ENCODE measurements at places on chromosomes 5 and 9. TPM values are rescaled to one million over a fixed set of nuclear protein-coding genes. Genes with fewer than 3 reads are reported as not detected.

Gene STK10
- total RNA-seq: 8.2 TPM

Gene GABRA1
- not detected for total RNA-seq

Gene RALGPS1
- 3.0 TPM for total RNA-seq

DNA sequence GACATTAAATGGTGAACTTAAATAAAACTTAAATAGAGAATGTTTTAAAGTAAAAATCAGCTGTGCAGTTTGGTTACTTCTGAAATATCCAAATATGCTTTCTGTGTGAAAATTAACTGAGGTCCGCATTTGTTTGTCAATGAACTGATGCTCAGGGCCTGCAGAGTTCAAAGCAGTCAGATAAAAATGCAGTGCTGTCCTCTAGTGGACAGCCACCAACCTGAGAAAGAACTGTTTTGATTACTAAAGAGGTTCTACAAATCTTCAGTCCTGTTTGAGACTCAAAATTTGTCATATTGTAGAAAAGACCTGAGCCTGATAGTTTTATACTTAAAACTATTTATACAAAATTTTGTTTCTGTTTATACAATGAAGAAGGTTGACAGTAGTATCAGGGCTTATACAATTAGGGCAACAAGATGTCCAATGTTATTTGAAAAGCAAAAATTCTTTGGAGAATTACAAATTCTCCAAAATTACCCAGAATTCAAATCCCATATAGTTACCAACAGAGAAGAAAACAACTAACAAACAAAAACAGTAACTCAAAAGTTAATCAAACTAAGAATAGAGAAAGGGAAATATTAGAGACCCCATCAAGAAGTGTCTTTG is 232.3 kb upstream of the TBCA start:
- no peak for DNase-seq

Gene FBP2
- total RNA-seq: not detected

GRCh38 chr9:133716564-133717112 is 21.5 kb downstream of the SARDH start:
- no peak for DNase-seq

Gene ADAMTS13
- 0.40 TPM for total RNA-seq

DNA sequence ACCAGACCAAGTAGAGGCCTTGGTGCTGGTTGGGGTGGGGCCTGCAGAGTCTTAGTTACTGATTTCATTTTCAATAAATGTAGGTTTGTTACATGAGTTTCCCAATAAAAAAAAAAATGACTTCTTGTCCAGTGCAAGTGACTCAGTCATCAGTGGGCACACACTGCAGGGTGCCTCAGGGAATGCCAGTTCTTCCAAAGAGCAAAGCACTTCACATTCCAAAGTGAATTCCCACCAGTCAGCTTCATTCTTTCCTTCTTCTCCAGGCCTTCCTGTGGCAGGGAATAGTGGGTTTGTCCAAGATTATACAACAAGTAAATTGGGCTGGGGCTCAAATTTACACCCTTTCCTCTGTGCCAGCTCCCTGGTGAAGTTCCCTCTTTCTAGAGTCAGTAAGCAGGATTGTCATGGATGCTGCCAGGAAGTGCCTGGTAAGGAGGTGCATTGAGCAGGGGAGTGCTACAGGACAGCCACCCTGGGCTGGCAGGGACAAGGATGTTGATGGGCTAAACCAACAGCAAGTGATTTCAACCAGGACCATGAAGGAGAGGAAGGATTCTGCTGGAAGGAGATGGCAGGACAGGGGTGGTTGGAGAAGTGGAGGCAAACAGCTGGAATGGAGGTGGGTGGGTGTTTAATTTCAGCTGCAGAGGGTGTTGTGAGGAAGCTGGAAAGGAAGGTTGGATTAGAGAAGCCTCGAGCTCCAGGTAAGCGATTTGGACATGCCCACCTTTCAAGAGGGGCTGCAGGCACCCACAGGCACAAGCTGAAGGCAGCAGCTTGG is 3.7 kb upstream of the B4GALT7 start:
- no peak for DNase-seq

DNA sequence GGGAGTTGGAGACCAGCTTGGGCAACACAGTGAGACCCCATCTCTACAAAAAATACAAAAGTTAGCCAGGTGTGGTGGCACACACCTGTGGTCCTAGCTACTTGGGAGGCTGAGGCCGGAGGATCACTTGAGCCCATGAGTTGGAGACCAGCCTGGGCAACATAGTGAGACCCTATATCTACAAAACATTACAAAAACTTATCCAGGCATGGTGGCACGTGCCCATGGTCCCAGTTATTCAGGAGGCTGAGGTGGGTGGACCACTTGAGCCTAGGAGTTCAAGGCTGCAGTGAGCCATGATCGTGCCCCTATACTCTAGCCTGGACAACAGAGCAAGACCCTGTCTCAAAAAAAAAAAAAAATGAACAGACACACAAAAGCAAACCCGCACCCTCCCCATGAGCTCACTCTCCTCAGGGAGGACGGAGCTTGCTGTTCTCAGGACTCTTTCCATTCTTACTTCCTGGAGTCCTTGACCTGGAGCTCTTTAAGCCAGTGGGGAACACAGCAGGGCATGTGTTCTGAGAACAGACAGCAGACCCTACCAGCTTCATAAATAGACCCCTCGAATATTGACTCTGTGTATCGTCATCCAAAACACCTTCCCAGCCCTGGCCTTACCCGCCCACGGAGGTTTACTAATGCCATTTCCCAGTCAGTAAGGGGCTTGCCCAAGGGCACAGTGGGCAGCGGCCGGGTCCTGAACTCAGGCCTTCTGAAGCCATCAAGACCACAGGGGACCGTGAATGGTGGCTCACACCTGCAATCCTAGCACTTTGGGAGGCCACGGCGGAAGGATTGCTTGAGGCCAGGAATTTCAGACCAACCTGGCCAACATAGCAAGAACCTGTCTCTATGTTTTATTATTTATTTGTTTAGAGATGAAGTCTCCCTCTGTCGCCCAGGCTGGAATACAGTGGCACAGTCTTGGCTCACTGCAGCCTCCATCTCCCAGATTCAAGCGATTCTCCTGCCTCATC is 11.1 kb downstream of the PTGES2 start:
- DNase-seq: no peak

Gene KCNMB1
- total RNA-seq: 3.7 TPM

- no peak for DNase-seq
These were observed 1.1 kb downstream of the ISL1 start for GRCh38 chr5:51384281-51384840.

DNA sequence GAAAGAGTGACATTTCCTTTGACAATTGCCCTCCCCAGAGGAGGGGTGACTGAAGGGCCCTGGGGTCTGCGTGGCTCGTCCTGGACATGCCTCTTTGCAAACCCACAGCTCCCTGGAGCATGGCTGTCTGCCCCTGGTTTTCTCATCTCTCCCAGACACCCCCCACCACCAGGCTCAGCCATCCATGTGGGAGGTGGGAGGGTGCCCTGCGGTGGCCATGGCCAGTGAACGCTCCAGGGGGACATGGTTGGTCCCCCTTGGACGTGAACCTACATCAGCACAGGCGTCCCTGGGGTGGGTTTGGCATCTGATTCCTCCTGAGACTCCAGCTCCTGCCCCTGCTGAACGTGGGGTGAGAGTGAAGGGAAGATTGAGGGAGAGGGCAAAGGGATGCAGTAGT is 67.7 kb upstream of the LMX1B start:
- DNase-seq: no peak

DNA sequence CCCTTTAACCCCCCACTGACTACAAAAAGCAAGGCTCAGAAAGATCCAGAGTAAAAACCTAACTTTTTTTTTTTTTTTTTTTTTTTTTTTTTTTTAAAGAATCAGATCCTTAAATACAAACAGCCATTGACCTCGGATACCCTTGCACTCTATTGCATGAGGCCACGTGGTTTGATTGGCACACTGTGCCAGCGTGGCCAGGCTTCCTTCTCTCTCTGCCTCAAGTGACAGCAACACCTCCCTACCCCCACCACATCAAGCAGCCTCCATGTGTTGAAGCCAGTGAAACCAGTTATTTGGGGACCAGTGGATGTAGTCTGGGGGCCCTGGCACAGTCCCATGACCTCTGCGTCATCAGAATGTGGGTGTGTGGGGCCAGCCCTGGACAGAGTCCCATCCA is 71.4 kb downstream of the OTULIN start:
- DNase-seq: no peak

Gene PLPP7
- not detected for total RNA-seq

Gene CYLC2
- total RNA-seq: not detected

- DNase-seq: no peak
These were observed 12.0 kb downstream of the CRB2 start for GRCh38 chr9:123368023-123368422.

DNA sequence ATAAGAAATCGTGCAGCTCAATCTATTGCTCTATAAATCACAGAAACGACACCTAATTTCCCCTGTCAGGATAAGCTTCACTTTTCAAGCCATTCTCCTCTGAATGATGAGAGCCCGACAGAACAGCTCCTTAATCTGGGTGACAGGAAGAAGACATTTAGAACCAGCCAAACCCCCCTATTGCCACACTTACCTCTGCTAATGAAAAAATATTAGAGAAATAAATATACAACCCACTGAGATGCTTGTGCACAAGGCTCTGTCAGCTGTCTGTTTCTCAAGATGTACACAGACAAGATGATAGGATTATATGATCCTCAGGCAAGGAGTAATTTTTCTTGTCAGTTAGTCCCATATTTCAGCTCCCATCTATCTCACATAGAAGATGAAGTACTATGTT is 57.5 kb upstream of the TRIM32 start:
- no peak for DNase-seq

Gene CTNND2
- total RNA-seq: 0.38 TPM

Gene SPATA31A5
- not detected for total RNA-seq

DNA sequence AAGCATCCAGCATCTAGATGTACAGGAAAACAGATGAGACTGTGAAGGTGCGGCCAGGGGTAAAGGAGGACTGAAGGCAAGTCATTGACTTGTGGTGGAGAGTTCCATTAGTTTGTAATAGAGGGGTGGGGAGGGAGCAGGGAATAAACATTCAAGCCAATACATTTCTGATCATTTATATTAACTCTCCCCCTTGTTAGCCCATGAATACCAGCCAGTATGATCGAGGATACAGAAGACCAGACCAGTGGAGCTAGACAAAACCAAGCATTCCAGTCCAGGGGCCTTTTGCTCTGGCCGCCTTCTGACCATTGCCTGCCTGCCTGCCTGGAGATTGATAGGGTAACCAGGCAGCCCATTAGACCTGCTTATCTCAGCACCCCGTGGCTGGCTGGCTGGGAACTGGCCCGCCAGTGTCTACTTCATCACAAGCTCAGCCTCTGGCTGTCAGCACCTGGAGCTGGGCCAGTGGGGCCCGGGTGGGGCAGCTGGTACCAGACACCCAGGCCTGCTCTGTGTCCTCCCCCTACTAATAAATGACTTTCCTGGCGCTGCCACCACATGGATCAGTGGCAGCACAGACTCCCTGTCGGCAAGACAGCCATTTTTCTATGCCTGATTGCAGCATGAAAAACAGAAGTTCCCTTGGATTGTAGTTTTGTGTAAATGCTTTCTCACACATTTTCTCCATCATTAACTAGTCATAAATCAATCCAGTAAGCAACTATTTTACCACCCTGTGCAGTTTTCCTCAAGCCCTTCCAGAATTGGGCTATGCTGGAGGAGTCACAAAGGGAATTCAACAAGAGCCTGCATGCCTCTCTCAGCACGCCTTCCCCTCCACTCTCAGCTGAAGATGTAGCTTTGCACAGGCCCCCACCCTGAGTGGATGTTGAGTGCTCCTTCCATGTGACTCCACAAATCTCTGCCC is 181.3 kb downstream of the SNCAIP start:
- no peak for DNase-seq

DNA sequence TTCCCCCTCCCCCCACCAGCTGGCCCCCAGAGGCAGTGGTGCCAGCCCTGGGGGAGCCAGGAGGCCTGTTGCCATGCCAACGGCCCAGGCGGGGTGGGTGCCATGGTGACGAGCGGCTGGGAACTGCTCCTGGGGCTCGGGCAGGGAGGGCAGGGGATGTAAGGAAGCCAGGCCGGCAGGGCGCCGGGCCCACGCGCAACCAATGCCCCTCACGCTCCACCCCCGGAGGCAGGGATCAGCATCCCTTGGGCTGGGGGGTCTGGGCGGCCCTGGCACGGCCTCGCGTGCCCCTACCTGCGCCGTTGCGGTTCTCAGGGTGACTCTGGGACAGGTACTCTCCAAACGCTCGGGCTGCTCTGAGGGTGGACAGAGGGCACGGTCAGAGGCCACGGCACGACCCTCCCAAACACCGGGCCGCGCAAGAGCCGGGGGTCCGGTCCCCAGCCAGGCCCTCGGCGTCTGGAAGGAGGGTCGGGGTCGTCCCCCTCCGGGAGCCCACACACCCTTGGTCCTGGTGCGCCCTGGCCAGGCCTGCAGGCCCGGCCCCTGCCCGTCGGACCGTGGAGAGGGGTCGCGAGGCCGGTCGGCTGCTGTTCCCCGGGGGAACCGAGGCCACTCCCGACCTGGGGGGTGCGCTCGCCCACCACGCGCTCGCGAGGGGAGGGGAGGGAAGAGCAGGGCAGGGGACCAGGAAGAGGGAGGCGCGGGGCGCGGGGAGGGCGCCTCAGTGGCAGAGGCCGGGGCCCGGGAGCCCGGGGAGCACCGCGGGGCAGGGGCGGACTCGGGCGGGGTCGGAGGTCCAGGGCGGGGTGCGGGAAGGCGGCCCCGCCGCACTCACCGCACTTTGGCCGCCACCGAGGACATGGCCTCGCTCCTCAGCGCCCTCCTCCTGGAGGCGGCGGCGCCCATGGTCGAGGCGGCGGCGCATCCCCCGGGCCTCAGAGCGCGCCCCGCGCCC is 661 bp downstream of the NSMF start:
- DNase-seq: no peak

Gene SHISAL2B
- total RNA-seq: not detected

DNA sequence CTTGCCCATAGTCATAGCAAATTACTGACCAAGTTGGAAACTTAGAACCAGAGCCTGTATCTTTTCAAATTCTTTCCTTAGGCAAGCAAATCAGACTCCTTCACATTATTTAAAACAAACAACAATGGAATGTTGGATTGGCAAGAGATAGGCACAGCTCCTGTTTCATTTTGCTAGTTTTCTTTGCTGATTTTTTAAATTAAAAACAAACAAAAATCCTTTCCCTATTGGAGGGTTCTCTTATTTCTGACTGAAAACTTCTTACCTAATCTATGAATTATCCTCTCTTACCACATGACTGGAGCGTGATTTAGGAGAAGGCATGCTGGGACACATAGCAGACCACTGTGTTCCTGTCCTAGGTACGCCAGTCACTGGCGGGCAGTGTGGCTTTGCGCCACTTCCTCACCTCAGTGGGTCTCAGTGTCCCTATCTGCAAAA is 63.0 kb downstream of the TTC39B start:
- DNase-seq: no peak
